ENCODE measurements at places on chromosomes 11 and 22.
A peak's percentile ranks its signal among the peaks of the same experiment; 100 is the strongest.

DNA sequence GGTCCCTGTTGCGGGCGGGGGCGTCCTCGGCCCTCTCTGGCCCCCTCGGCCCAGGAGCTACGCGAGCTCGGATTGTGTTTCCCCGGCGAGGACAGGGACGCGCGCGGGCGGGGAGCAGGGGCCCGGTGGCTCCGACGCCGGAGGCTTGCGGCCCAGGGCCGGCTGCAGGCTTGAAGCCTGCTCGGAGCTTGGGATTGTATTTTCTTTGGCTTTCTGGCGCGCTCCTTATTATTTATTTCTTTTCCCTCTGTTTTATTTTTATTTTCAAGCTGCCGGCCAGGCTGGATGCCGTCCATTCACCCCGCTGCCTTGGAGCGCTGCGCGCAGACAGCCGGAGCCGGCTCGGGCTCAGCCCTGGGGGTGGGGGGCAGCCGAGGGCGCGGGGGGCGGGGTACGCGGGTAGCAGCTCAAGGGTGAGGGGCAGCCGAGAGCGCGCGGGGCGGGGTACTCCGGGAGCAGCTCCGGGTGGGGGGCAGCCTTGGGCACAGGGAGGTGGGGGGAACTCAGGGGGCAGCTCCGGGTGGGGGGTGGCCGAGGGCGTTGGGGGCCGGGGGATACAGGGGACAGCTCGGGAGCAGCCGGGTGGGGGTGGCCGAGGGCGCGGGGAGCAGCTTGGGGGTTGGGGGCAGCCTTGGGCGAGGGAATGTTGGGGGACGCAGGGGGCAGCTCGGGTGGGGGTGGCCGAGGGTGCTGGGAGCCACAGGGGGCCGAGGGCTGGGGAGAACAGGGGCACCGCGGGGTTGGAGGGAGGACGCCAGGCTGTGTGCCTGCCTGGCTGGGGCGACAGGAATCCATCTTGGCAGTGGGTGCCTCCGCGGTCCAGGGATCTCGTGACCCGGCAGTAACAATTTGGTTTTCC, 42.7 kb downstream of the KCNJ1 start:
- no peak for DNase-seq

DNA sequence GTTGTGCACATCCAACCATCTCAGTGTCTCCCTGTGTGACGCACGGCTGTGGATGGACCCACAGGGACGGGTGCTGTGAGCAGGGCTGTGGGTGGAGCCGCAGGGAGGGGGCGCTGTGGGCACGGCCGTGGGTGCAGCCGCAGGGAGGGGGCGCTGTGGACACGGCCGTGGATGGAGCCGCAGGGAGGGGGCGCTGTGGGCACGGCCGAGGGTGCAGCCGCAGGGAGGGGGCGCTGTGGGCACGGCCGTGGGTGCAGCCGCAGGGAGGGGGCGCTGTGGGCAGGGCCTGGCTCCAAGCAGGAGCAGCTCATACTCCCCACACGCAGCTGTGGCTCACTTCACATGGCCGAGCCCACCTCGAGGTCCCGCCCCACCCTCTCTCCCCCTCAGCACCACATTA, 6.0 kb upstream of the MAPK11 start:
- no peak for DNase-seq

GRCh38 chr22:37843741-37844089, 419 bp downstream of the ANKRD54 start:
- DNase-seq = peak; percentile 11

DNA sequence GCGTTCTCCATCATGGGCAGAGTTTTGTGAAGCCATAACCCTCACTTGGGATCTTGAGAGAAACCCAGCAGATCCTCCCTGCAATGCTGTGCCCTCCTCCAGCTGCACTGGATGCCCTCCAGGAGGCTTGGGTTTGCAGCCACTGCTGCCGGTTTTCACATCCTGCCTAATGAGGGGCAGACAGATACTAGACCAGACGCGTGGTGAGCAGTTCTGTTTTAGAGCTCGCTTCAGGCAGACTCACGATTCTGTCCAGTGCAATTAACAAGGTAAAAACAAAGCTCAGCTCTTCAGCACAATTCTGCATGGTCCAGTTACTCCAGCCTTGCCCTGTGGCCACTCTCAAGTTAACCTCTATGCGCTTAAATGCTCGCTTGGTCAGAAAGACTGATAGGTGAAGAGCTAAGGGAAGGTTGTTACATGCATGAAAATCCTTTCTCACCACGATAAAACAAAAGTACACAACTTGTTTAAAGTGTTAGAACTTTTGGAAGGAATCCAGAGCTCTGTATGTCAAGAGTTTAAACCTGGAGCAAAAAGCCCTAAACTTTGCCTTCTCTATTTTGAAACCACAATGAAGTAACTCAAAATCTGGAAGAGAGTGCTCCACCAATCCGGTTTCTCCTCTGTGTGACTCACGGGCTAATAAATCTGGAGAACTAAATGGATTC, 292.3 kb upstream of the FAT3 start:
- no peak for DNase-seq

GRCh38 chr11:31800398-31801265, 10.5 kb downstream of the PAX6 start:
- DNase-seq = no peak
